ENCODE measurements at places on chromosomes 1 and 21. TPM values are rescaled to one million over a fixed set of nuclear protein-coding genes. Genes with fewer than 3 reads are reported as not detected.

The LY9 gene
- total RNA-seq, result 0.13 TPM

The PFKFB2 gene
- total RNA-seq, result 4.3 TPM

The FCRL1 gene
- total RNA-seq, result 0.09 TPM

The GPR137B gene
- total RNA-seq, result 2.9 TPM

The SIPA1L2 gene
- 24.6 TPM for total RNA-seq

The ZBTB8B gene
- 0.13 TPM for total RNA-seq

The VAV3 gene
- total RNA-seq, result 4.1 TPM

GRCh38 chr1:3907031-3907534, 7.0 kb upstream of the C1orf174 start:
- no peak overlapping the region for H3K4me3 ChIP-seq
- no peak overlapping the region for H3K27ac ChIP-seq
- H3K27me3 ChIP-seq, result peaks cover 20% of the 10 kb centered on the region
- DNase-seq, result no peak

GRCh38 chr1:17874231-17874630, 119.1 kb downstream of the ACTL8 start:
- H3K27me3 ChIP-seq, result peaks cover 7% of the 10 kb centered on the region
- DNase-seq, result no peak
- H3K4me3 ChIP-seq, result no peak overlapping the region

GRCh38 chr1:42305639-42306038, 29.4 kb downstream of the FOXJ3 start:
- DNase-seq, result no peak
- H3K36me3 ChIP-seq, result peaks cover 14% of the 10 kb centered on the region
- no peak overlapping the region for H3K27ac ChIP-seq
- no peaks in the 10 kb centered on the region for H3K4me1 ChIP-seq

DNA sequence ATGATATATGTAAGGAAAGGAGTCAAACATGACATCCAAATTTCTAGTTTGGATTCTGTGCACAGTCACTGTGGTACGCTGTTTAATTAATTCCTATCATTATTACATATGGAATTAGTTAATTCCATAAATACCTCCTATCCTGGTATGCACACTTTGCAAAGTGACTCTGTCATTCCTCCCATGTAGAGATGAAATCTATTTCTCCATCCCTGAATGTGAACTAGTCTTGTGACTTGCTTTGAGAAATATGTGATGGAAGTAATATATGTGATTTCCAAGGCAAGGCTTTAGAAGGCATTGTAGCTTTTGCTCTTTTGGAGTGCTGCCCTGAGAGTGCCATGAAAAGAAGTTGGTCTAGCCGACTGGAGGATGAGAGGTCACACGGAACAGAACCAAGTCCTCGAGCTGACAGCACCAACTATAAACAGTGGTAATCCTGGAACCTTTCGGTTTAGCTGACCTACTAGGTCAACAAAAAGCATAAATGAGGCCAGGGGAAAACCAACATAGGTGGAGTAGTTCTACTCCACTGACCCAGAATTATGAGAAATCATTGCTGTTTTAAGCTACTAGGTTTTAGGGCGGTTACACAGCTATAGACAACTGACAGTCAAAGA, 1.5 kb downstream of the SELENOF start:
- no peaks in the 10 kb centered on the region for H3K27me3 ChIP-seq
- peak overlapping the region; percentile 86 for H3K4me3 ChIP-seq
- H3K36me3 ChIP-seq, result peaks cover 3% of the 10 kb centered on the region
- DNase-seq, result no peak

DNA sequence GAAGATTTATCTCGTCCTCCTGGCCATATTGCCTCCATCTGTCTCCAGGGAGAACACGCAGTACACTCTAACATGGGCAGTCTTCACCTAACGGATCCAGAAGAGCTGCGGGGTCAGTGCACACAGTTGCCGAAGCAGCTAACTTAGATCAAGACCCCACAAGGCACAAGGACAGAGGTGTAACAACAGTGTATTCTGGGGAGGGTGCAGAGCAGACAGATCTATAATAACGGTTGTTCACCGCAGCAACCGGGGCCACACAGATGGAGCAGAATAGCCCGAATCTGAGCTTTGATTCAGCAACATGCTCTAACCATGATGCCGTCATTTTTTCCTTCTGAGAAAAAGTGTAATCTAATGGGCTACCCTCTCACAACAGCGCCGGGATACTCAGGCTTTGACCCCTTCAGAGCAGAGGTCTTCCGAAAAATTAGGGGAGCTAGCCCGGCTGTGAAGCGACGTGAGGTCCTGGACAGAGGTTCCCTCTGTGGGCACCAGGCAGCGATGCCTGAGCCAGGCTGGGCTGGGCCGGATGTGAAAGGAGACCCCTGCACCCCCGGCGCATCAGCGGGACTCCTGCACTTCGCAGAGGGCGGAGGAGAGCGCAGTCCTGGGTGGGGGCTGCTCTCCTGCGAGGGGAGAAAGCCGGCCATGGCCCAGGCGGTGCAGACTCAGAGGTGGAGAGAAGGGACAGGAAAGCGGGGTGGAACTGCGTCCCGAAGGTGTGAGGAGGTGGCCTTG, 57.5 kb downstream of the BCL9 start:
- H3K4me1 ChIP-seq, result peaks cover 12% of the 10 kb centered on the region
- no peaks in the 10 kb centered on the region for H3K27me3 ChIP-seq
- H3K27ac ChIP-seq, result peak overlapping the region; percentile 95
- no peaks in the 10 kb centered on the region for H3K36me3 ChIP-seq
- H3K4me3 ChIP-seq, result peak overlapping the region; percentile 81

GRCh38 chr1:181015251-181015615, 7.4 kb downstream of the STX6 start:
- H3K4me1 ChIP-seq, result no peaks in the 10 kb centered on the region
- no peaks in the 10 kb centered on the region for H3K27me3 ChIP-seq
- DNase-seq, result peak; percentile 23
- no peaks in the 10 kb centered on the region for H3K36me3 ChIP-seq

DNA sequence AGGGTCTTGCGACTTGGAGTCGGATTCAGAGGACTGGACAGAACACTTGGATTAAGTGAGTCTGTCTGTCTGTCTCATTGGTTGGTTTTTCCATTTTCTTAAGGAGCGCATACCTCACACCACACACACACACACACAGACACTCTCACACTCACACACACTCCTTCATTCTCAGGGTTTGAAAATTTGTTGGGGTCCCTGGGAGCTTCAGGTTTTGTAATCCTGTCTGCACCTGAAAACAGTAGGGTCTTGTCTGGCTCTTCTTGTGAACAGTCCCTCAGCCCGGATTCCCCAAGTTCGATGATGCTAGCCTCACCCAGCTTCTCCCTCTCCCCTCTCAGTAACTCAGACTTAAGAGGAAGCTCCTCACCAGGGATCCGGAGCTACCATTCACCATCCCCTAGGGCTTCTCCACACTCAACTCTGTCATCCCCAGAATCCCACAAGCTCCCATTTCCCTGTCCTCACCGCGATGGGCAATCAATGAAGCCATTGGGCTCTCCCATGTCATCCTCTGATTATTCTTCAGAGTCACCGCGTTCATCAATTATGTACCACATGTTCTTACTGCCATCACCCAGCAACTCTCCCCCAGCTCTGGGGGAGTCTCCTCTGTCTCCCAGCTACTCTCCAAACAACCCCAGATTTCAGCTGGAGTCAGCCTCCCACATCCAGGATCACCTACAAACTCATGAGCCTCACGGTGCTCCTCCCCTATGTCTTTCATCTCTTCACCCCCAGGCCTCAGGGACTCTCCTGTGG, 1530.9 kb upstream of the TPTE start:
- H3K27ac ChIP-seq, result no peak overlapping the region
- H3K4me1 ChIP-seq, result no peaks in the 10 kb centered on the region
- DNase-seq, result no peak
- H3K4me3 ChIP-seq, result no peak overlapping the region
- no peaks in the 10 kb centered on the region for H3K36me3 ChIP-seq

DNA sequence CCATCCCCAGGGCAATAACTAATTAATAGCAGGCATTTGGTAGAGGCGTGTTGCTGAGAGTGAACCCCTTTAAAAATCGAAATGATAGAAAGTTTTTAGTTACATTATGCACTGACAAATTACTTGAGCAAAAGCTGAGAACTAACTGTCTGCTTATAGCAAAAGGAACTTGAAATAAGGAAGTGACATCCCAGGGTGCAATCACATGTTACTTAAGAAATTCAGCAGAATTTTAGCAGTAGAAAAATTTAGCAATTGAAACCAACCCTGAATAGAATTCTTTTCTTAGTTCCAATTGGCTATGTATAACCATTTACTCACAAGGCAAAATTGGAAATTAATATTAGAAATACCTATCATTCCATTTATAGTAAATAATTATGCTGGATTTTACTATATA, 139.5 kb upstream of the SAMSN1 start:
- no peak overlapping the region for H3K4me3 ChIP-seq
- no peaks in the 10 kb centered on the region for H3K27me3 ChIP-seq
- no peaks in the 10 kb centered on the region for H3K36me3 ChIP-seq
- no peaks in the 10 kb centered on the region for H3K4me1 ChIP-seq
- no peak overlapping the region for H3K27ac ChIP-seq

DNA sequence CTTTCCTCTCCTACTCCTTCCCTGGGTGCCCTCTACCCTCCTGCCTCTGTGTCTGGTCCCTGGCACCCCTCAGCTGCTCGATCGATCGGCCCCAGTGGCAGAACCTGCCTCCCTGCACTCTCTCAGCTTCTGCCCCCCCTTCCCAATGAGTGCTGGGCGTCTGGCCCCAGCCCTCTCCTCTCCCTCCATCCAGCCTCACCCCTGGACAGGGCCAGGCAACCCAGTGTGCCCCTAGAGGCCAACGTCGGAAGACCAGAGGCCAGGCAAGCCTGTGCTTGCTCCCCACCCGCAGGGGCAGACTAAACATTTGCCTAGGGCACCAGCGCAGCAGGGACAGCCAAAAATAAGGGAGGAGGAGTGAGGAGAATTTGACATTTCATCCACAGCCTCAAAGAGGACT, 43.5 kb downstream of the LGR6 start:
- H3K4me1 ChIP-seq, result peaks cover 7% of the 10 kb centered on the region
- DNase-seq, result no peak
- no peaks in the 10 kb centered on the region for H3K36me3 ChIP-seq
- H3K27ac ChIP-seq, result no peak overlapping the region
